CD4-positive, alpha-beta T cell treated with Interferon alpha-2 for 1 hour (primary cell): ENCODE measurements at places on chromosomes 5 and 9.

- no peak for DNase-seq
Observed at GRCh38 chr5:71658916-71659662, 60.0 kb upstream of the CARTPT start.

DNA sequence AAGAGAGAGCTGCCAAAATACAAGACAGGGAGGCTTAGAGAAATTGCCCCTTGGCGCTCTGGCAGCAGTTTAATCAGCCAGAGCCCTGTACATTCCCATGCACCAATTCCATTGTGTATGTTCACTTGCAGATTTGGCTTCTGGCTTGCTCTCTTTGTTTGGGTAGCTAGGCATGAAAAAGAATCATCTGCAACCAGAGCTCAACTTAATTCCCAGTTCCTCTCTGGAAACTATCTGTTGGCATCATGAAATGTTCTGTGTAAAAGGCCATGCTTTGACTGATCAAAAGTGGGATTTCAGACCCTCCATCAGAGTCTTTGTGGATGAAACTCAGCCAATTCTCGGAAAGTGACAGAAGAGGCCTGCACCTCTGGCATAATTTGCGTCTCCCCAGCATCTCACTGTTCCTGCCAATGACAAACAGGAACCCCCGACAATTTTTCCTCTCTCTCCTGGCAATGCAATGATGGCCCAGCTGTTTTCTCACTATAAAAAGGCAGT is 53.8 kb upstream of the RAD23B start:
- DNase-seq, result no peak

GRCh38 chr5:177232358-177232757 is 71.2 kb downstream of the RAB24 start:
- DNase-seq, result no peak

DNA sequence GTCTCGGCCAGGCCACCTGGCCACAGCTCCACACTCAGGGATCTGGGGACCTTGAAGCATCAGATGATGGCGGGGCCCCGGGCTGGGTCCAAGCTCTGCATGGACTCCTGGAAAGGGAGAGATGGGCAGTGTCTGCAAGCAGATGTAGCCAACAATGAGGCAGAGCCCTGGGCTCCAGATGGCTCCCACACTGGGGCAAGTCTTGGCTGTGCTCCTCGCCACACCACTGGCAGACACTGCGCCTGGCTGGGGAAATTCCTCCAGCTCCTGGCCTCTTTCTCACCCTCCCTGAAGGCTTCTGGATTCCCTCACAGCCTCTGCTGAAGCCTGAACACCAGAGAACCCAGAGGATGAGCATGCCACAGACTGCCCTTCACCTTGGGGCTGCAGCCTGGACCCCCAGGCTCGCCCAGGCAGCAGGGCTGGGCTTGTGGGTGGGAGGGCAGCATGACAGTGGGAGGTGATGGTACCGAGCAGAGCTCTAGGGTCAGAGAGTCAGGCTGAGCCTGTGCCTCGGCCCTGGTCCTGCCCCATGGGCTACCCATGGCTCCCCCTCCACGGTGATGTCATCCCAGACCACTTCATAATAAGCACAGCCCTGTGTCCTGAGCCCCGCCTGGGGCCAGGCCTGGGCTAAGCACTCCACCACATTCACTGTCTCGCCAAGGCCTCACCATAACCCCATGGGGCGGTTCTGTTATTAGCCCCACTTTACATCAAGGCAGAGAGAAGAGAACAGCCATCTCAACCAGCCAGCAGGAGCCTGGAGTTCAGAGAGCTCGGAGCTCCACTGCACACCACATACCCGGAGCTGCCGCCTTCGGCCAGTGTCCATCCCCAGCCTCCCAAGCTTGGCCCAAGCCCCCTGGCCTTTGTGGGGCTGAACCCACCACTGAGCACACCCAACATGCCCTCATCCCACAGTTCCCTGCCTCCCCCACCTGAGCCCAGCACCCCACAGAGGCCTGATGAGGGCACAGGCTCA is 62.2 kb upstream of the ADAMTS2 start:
- no peak for DNase-seq

DNA sequence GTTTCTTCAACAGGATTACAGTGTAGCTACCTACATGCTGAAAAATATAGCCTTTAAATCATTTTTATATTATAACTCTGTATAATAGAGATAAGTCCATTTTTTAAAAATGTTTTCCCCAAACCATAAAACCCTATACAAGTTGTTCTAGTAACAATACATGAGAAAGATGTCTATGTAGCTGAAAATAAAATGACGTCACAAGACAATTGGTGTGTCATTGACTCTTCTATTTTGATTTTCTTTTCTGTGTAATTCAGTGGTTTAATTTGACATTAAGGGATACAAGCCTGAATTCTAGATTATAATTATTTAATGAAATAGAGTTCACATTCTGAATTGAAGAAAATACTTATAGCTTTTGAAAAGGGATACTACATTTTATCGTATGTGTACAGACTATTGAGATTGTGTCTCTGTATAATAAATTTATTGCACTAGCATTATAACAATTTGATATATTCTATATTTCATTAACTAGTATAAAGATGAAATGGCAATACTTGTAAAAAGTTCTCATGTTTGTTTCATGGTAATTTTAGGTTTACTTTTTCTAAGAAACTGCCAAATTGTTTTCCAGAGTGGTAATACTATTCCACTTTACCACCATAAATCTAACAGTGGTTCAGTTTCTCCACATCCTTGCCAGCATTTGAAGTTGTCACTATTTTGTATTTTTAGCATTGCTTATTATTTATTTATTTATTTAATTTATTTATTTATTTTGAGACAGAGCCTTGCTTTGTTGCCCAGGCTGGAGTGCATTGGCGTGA is 18.7 kb downstream of the ANXA1 start:
- no peak for DNase-seq

GRCh38 chr5:33848554-33848953 is 43.2 kb downstream of the ADAMTS12 start:
- no peak for DNase-seq

DNA sequence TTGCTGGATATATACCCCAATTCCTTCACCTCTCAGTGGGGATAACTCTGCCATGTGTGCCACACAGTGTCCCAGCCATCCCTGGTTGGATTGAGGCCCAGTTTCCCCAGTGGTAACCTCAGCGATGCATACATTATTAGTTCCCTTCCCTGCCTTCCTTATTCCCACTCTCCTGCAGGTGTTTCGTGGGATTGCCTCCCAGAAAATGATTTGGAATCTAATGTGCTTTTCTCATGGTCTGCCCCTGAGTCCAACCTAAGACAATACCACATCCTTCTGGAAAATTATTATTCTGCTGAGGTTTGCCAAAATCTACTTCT is 8.4 kb upstream of the SPINK4 start:
- DNase-seq, result no peak

GRCh38 chr9:15755660-15756059 is 202.8 kb downstream of the CCDC171 start:
- no peak for DNase-seq

DNA sequence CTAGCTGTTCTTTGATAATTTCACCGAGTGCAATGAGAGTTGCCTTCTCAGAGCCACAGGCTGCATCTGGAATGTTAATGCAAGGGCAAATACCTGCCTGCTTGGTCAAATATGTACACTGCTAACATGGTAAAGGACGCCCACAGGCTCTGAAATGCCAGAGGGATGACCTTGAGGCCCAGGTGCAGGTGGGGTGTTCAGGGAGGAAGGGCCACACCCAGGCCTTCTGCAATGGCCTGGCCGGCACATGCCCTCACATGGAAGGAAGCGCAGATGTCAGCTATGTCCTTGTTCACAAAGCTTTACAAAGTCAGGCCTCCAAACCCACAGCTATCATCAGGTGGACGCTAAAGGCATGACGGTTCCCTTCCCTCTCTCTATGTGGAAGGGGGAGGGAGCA is 48.6 kb downstream of the HRH2 start:
- DNase-seq, result no peak

DNA sequence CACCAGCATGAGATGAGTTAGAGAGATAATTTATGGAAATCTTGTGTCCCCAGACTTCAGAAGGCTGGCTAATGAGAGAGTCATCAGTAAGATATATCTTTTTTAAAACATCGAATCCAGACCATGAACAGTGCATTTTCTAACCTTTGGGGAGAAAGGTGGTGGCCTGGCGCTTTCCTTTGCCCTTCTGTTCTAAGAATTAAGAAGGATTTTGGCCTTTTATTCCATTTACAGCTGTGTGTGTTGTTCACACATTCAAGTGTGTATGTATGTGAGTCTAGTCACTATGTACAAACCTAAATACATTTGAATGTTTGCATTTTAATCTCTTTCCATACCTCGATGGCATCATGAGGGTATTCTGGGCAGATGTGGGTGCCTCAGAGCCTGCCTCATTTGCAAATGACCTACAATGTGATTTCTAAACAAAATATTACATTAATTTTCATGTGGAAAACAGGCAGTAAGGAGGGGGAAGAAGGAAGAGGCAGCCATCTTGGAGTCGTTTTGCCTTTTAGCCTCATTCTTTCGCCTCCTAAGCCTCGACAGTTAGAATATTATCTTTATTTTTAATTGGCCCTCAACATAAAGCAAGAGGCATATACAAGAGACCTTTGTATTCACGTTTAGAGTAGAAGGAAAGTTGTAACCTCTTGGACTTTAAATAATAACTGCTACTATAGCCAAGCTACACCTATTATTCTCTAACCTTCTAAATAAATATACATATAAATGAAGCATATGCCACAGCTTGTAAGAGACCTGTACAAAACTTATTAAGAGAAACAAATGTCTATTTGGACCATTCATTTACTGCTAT is 125.3 kb upstream of the TMEM161B start:
- DNase-seq, result no peak

DNA sequence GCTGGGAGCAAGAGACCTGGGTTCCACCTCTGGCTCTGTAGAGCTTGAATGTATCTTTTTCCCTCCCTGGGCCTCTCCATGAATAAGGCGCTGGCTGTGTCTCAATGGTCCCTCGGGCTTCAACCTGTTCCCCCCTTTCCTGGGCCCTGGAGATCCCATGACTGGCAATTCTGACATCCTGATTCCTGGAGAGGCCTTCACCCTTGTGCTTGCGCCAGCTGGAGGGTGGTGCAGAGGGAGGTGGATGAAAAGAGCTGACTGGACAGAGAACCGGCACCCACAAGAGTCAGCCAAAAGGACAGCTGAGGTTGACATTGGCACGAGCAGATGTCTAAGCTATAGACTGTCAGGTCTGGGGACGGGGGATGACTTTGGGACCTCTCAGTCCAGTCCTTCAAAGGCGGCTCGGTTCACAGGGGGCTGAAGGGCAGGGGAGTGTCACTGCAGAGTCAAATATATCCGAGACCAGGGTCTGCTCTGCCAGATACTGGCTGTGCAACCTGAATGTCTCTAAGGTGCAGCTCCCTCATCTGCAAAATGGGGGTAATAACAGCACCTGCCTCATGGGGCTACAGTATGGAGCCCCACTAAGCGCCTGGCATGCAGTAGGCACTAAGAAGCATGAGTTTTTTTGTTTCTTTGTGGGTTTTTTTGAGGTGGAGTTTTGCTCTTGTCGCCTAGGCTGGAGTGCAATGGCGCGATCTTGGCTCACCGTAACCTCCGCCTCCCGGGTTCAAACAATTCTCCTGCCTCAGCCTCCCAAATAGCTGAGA is 13.8 kb downstream of the DNM1 start:
- no peak for DNase-seq

DNA sequence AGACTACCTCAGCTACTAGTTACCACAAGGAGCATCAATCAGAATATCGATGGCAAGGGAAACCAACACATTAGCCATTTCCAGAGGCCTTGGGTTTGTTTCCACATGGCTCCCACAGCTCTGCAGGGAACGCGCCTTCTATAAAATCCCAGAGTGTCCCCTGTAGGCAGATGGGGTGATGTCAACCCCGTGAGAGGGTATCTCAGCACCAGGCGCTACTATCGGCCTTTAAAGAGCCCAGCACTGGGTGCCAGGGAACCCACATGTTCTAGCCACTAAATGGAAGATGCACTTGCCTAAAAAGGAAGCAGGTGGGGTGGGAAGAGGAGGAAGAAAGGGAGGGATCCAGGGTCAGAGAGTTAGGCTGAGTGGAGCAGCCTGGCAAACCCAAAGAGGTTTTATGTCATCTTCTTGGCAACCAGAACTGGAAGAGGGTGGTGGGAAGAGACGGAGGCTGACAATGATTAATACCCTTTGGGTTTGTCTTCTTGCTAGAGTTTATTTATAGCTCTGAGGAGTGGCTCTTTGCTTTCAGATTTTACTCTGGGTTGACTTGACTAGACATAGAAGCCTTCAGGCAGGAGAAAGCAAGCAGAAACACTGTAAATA is 19.9 kb downstream of the MACROH2A1 start:
- DNase-seq, result no peak

DNA sequence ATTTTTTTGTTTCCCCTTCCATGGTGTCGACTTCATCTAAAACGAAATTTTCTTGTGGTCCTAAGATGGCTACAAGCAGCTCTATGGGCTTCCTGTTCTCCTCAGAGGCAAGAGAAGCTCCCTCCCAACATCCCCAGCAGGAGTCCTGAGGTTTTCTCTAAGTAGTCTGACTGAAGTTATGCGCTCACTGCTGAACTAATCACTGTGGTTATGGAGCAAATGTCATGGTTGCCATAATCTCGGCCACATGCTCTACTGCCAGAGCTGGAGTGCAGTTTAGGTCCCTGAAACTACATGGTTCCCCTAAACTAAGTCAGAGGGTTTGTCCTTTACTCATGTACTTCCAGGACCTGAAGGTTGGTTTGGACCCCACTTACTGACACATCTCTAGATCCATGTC is 68.0 kb upstream of the MAMDC2 start:
- DNase-seq, result no peak

DNA sequence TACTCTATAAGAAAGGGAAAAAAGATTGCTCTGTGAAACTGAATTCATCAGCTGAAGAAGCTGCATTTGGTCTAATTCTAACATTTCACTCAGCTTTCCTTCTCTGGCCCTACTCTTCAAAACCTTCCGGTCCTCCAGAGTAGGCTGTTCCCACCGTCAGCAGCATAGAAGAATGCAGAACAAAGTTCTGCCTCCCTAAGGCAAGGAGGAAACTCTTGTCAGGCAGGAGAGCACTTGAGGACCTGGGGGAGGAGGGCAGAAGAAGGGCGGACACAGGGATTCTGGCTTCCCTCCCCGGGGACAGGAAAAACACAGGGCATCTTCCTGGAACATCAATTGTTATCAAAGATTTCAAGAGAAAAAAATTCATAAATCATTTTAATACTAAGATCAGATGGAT is 69.2 kb upstream of the SHB start:
- no peak for DNase-seq

DNA sequence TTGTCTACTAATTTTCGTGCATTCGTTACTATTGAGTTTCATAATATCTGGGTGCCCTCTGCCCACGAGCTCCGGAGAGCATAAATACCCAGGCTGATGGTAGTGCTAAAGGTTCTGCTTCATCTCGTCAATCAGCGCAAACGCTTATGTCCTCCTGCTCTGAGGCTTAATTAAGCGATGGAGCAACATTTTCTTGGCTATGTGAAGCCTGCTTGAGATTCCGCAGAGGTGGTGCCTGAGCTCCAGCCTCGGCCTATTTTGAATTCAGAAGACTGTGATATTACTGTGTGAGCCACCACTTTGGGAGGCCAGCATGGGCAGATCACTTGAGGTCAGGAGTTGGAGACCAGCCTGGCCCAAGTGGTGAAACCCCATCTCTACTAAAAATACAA is 44.8 kb downstream of the ANXA2R start:
- no peak for DNase-seq

GRCh38 chr9:13863112-13863511 is 450.8 kb downstream of the NFIB start:
- no peak for DNase-seq
